Left lung (tissue), 14 donors: ENCODE measurements at places on chromosomes 11 and 22. TPM values are rescaled to one million over a fixed set of nuclear protein-coding genes. Genes with fewer than 3 reads are reported as not detected.

- peaks cover 47% of the 10 kb centered on the region for H3K4me1 ChIP-seq
- H3K27ac ChIP-seq, result no peak overlapping the region
- H3K4me3 ChIP-seq, result no peak overlapping the region
- H3K27me3 ChIP-seq, result peaks cover 9% of the 10 kb centered on the region
Measured at GRCh38 chr22:20427104-20427944, 10.3 kb downstream of the SCARF2 start.

DNA sequence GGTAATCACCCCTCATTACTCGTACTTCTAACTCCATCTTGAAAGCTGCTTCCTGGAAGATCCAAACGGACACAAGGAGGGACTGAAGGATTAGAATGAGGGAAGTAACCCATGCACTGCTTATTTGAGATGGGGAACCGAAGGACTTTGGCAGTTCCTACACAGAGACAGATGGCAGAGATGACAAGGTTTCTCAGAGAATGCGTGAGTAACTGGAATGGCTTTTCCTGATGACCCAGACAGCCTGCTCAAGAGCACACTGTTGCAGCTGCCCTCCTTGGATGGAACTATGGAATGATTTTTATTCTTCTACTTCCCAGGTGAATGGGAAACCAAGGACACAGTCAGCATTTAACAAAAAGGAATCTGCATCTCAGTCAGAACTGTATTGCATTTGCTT lies 7.3 kb downstream of the KCNJ11 start:
- H3K27ac ChIP-seq, result no peak overlapping the region
- no peaks in the 10 kb centered on the region for H3K4me1 ChIP-seq
- no peaks in the 10 kb centered on the region for H3K27me3 ChIP-seq
- DNase-seq, result no peak
- H3K4me3 ChIP-seq, result no peak overlapping the region
- H3K36me3 ChIP-seq, result no peaks in the 10 kb centered on the region

GRCh38 chr22:28464127-28464526 lies 215.5 kb downstream of the TTC28 start:
- H3K4me1 ChIP-seq, result no peaks in the 10 kb centered on the region
- H3K4me3 ChIP-seq, result no peak overlapping the region
- H3K27ac ChIP-seq, result no peak overlapping the region
- H3K36me3 ChIP-seq, result no peaks in the 10 kb centered on the region
- no peaks in the 10 kb centered on the region for H3K27me3 ChIP-seq

- no peaks in the 10 kb centered on the region for H3K36me3 ChIP-seq
- no peak overlapping the region for H3K27ac ChIP-seq
- DNase-seq, result peak; percentile 82
Measured at GRCh38 chr22:28607795-28608194, 71.8 kb downstream of the TTC28 start.

- no peak for DNase-seq
- H3K4me3 ChIP-seq, result no peak overlapping the region
- H3K27me3 ChIP-seq, result peaks cover 12% of the 10 kb centered on the region
- no peaks in the 10 kb centered on the region for H3K36me3 ChIP-seq
- no peaks in the 10 kb centered on the region for H3K4me1 ChIP-seq
Measured at GRCh38 chr11:32171445-32171844, 80.6 kb downstream of the RCN1 start.

- no peaks in the 10 kb centered on the region for H3K4me1 ChIP-seq
- no peaks in the 10 kb centered on the region for H3K36me3 ChIP-seq
- no peak overlapping the region for H3K4me3 ChIP-seq
- H3K27me3 ChIP-seq, result no peaks in the 10 kb centered on the region
Measured at GRCh38 chr11:95330302-95330701, 99.3 kb upstream of the SESN3 start.

GRCh38 chr11:134612140-134613030 lies 200.3 kb upstream of the B3GAT1 start:
- no peak overlapping the region for H3K4me3 ChIP-seq
- no peak overlapping the region for H3K27ac ChIP-seq
- no peak for DNase-seq
- H3K36me3 ChIP-seq, result no peaks in the 10 kb centered on the region

GRCh38 chr22:48389916-48390315 lies 1437.8 kb downstream of the BRD1 start:
- H3K27ac ChIP-seq, result no peak overlapping the region
- no peaks in the 10 kb centered on the region for H3K36me3 ChIP-seq
- no peaks in the 10 kb centered on the region for H3K4me1 ChIP-seq
- H3K27me3 ChIP-seq, result no peaks in the 10 kb centered on the region

- no peaks in the 10 kb centered on the region for H3K27me3 ChIP-seq
- H3K27ac ChIP-seq, result no peak overlapping the region
- no peak overlapping the region for H3K4me3 ChIP-seq
- no peaks in the 10 kb centered on the region for H3K36me3 ChIP-seq
Measured at GRCh38 chr11:106105986-106106385, 28.5 kb downstream of the AASDHPPT start.

GRCh38 chr11:12184699-12185098 lies 74.3 kb downstream of the MICAL2 start:
- no peak overlapping the region for H3K27ac ChIP-seq
- H3K27me3 ChIP-seq, result no peaks in the 10 kb centered on the region
- no peaks in the 10 kb centered on the region for H3K36me3 ChIP-seq
- DNase-seq, result no peak

DNA sequence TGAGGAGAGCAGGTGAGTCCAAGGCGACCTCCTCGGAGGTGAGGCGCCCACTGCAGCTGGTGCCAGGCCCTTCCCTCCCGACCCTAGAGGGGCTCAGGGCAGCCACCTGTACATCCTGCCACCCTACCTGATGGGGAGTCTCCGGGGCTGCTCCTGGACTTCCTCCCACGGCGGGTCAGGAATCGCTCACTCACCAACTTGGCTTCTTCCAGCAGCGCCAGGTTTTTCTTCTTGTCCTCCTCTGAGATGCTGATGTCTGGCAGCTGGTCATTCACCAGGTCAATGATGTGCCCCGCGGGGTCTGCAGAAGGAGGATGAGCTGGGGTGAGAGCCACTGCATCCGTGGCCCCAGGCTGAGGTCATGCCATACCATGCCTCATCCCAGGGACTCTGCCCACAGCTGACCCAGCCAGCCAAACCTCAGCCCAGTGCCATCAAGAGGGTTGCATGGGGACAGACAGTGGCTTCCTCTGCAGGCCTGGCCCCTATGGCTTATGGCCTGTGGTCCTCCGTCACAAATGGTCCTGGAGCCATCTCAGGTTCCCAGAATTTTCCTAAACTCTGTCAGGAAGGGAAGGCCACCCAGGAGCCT lies 61.0 kb upstream of the LYVE1 start:
- H3K4me3 ChIP-seq, result no peak overlapping the region
- no peaks in the 10 kb centered on the region for H3K36me3 ChIP-seq
- no peaks in the 10 kb centered on the region for H3K27me3 ChIP-seq
- no peak overlapping the region for H3K27ac ChIP-seq

DNA sequence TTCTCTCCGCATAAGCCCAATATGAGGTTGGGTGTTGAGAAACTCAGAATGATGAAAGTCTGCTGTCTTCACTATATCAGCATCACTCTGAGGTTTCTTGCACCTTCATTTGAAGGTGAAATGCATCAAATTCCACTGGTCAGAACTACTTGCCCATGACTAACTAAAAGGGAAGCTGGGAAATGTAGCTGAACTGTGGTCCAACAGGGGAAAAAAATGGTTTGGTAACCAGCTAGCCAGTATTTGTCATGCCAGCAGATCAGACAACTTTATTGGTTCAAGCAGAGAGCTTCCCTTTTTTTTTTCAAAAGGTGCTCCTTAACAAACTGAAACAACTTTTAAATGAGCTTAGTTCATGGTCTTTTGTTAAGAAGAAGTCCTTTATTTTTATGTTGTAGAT lies 14.2 kb upstream of the PIK3C2A start:
- no peak for DNase-seq
- H3K27ac ChIP-seq, result no peak overlapping the region
- no peaks in the 10 kb centered on the region for H3K36me3 ChIP-seq
- H3K4me1 ChIP-seq, result no peaks in the 10 kb centered on the region
- H3K4me3 ChIP-seq, result no peak overlapping the region

- H3K27ac ChIP-seq, result no peak overlapping the region
- no peak overlapping the region for H3K4me3 ChIP-seq
- DNase-seq, result no peak
- H3K4me1 ChIP-seq, result no peaks in the 10 kb centered on the region
Measured at GRCh38 chr11:126197277-126197939, 14.0 kb downstream of the RPUSD4 start.

DNA sequence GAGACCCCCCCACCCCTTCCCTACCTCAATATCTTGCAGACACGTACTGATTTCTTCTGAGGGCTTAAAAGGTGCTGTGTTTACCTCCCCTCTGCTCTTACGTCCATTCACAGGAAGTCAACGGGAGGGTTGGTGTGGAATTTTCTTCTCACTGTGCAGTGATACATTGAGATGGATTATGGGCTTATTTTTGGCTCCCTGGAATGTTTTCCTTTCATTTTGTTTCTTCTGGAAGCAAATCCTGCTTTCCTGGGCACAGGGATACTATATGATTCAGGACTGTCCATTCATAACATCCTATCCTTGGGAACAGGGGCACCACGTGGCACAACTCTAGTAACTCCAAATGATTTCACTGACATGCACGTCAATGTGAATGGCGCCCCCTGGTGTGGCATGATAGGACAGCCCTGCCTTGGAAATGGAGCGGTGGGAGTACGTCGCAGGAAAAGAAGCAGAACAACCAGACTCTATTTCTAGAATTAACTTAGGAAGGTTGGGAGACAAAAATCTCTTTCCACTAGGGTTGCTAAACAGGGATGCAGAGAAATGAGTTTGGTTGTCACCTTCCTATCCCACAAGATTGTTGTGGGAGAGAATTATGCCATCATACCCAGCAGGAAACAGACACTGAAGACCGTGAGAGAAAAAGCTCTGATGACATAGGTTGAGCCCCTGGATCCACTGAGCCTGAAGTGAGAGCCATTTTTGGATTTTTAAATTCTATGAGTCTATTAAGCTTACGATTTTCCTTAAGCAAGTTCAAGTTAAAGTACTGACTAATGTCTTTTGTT lies 146.5 kb upstream of the RAG2 start:
- peaks cover 11% of the 10 kb centered on the region for H3K27me3 ChIP-seq
- no peak overlapping the region for H3K4me3 ChIP-seq
- DNase-seq, result peak; percentile 34
- H3K27ac ChIP-seq, result no peak overlapping the region

- H3K27me3 ChIP-seq, result no peaks in the 10 kb centered on the region
- DNase-seq, result no peak
- no peak overlapping the region for H3K27ac ChIP-seq
- no peaks in the 10 kb centered on the region for H3K36me3 ChIP-seq
- no peak overlapping the region for H3K4me3 ChIP-seq
Measured at GRCh38 chr22:48825802-48826520, 1001.7 kb downstream of the BRD1 start.

GRCh38 chr11:57049749-57050148 lies 61.0 kb downstream of the OR5AK2 start:
- H3K36me3 ChIP-seq, result no peaks in the 10 kb centered on the region
- no peak overlapping the region for H3K27ac ChIP-seq
- no peak for DNase-seq
- no peak overlapping the region for H3K4me3 ChIP-seq
- no peaks in the 10 kb centered on the region for H3K27me3 ChIP-seq

DNA sequence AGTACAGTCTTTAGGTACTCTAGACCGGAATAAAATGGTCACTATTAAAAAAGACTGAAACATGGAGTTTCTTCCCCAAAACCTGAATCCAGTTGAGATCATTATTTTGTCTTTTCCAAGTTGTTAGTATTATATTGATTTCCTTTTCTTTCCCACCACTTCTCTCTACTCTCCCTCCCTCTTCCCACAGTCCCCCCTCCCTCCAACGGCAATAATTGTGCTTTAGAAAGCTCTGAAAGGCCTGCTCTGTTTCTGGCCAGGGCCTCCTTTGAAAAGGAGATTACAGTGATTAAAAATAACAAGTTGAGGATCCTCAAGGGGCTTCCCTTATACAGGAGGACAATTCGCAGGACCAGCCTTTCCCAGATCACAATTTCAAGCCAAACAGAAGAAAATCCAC lies 3.5 kb downstream of the SPON1 start:
- H3K27ac ChIP-seq, result no peak overlapping the region
- H3K4me1 ChIP-seq, result peaks cover 14% of the 10 kb centered on the region
- DNase-seq, result no peak
- H3K4me3 ChIP-seq, result no peak overlapping the region

DNA sequence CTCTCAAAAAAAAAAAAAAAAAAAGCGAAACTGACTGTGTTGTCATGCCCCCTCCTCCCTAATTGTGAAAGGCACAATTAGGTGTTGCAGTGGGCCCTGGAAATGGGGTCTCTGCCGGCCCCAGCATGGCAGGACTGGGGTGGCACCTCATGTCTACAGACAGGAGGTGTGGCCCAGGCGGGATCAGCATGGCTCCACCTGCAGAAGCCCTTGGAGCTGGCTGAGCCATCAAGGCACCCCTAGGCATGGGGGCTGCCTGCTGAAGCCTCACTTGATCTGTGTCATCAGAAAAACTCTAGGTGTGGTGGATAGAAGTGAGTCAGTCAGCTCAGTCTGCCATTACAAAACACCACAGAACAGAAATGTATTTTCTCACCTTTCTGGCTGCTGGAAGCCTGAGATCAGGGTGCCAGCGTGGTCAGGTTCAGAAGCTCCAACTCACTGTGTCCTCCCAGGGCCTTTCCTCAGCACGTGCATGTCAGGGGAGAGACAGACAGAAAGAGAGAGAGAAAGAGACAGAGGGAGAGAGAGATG lies 10.1 kb upstream of the B4GALNT4 start:
- DNase-seq, result no peak
- H3K27me3 ChIP-seq, result no peaks in the 10 kb centered on the region
- H3K4me1 ChIP-seq, result peaks cover 10% of the 10 kb centered on the region

- no peak overlapping the region for H3K27ac ChIP-seq
- no peaks in the 10 kb centered on the region for H3K4me1 ChIP-seq
- no peaks in the 10 kb centered on the region for H3K27me3 ChIP-seq
- H3K4me3 ChIP-seq, result no peak overlapping the region
- no peaks in the 10 kb centered on the region for H3K36me3 ChIP-seq
Measured at GRCh38 chr22:27252282-27253049, 549.1 kb downstream of the MN1 start.

DNA sequence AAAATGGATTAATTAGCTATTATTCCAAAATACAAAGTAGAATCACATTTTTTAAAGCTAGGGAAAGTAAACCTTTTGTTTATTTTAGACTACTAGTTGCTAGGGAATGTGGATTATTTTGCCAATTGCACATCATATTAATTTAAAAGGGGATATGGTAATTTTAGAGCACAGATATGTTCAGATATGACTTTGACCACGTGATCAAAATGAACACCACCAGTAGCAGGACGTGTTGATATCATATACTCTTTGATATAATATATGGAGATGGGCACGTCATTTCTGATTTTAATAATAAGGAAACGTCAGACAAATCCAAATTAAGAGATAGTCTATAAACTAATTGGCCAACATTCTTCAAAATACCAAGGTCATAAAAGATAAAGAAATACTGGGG lies 1188.3 kb upstream of the CNTN5 start:
- no peak overlapping the region for H3K4me3 ChIP-seq
- no peak overlapping the region for H3K27ac ChIP-seq
- H3K27me3 ChIP-seq, result no peaks in the 10 kb centered on the region

The SCN3B gene
- polyA plus RNA-seq, result 5.2 TPM

The OLFML1 gene
- 46.1 TPM for polyA plus RNA-seq

The ESAM gene
- 103 TPM for polyA plus RNA-seq

The CHADL gene
- 2.1 TPM for polyA plus RNA-seq

The FZD4 gene
- 25.2 TPM for polyA plus RNA-seq

The TBX1 gene
- 9.0 TPM for polyA plus RNA-seq

The LDHAL6A gene
- polyA plus RNA-seq, result 0.56 TPM

The DNAJB7 gene
- 1.2 TPM for polyA plus RNA-seq
